ENCODE measurements at places on chromosomes 3 and 15.

DNA sequence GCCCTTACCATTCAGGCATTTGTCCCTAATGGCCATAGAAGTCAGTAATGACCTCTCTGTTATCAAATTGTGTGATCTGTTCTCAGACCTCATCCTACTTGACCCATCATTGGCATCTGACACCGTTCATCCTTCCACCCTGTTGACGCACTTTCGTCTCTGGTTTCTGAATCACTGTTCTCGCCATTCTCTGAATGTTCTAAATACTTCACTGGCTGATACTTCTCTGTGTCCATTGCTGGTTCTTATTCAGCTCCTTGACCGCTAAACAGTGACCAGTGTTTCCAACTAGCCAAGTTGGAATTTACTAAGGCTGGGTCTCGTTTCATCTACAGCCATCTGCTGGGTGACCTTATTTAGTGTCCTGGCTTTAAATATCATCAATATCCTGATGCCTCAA lies 2.2 kb downstream of the ACAD9 start:
- DNase-seq, result no peak

- no peak for DNase-seq
Observed at GRCh38 chr3:17442332-17443049, 299.9 kb downstream of the TBC1D5 start.

DNA sequence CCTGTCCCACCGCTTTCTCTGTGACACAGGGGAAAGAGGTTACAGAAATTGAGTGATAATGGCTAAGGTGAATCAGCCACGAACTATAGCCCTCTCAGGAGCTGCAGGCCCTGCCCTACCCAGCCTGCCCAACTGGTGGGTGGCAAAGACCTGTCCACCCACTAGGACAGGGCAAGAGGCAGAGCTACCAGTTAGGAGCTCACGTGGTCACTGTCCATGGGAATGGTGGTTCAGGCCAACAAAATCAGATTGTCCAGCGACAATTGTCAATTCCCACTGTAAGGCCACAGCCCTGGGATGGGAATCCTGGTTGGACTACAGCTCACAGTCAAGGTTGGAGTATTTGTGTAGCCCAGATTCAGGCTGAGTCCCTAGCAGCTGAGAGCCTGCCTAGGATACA lies 75.0 kb downstream of the PPCDC start:
- DNase-seq, result no peak

- no peak for DNase-seq
Observed at GRCh38 chr3:191426311-191426710, 34.7 kb upstream of the PYDC2 start.

DNA sequence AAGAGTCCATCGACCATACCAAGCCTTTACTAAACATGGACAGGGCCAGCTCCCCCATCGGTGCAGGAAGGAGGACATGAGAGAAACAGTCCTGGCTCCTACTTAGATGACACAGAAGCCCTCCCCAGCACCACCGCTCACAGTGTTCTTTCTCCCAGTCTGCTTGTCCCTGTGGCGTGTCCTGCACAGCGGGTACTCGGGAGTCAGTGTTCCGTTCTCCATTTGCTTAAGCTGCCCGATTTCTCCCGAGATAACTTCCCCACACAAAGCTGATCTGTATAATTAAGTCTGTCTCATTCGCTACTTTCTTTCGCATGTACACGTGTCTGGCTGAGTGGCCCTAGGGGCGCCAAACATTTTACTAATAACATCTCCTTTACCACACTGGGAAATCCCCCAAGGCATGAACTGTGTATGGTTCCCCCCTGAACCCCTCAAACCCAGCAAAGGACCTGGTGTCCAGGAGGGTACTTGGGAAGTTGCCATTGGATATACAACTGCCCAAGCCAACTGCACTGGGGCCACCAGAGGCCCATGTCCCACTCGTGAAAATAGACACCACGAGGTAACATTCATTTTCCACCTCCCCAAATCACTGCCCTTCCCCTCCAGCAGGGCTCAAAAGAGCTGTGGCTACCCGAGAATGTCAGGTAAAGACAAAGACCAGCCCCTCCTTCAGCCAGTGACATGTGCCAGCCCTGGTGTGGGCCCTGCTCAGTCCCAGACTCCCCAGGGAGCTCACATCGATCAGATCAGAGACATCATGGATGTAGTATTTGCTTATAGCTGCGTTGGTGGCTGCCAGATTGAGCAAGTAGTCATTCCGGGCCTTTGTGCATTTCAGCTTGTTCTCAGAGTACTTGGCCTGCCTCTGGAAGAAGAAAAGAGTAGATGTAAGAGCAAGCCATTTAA lies 96.5 kb upstream of the RAD18 start:
- no peak for DNase-seq

- DNase-seq, result no peak
Observed at GRCh38 chr15:44726568-44727484, 9.5 kb upstream of the TRIM69 start.

- no peak for DNase-seq
Observed at GRCh38 chr3:156256256-156256655, 135.9 kb downstream of the KCNAB1 start.
